ENCODE measurements at places on chromosomes 11 and 22.

DNA sequence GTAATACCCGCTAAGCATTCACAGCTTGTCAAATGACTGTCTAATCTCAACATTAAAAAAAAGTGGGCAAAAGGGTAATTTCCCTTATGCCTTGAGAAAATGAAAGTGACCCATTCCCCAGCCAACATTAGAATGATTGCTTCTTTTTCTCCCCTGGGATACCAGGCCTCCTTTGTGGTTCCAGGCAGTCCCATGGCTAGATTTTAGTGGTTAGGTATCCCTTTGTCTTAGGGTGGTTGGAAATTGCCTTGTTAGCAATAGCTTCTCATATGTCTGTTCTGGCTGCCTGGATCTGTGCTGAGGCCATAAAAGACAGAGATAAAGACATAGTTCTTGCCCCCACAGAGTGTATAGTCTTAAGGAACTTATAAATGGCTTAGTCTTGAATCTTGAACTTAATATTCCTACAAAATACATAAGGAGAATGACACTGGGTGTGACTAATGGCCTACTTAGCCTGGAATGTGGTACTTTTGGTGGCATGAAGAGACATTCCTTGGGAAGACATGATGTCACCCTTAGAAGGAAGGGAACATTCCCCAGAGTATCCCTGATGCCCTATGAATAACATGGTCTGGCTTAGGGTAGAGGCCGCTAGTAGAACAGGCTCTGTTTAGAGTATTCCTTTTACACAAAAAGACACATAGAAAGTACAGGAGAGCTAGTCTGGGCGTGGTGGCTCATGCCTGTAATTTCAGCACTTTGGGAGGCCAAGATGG is 90.3 kb downstream of the ZBTB16 start:
- DNase-seq: no peak

GRCh38 chr11:35040221-35040942 is 98.6 kb upstream of the CD44 start:
- peak; percentile 25 for DNase-seq

DNA sequence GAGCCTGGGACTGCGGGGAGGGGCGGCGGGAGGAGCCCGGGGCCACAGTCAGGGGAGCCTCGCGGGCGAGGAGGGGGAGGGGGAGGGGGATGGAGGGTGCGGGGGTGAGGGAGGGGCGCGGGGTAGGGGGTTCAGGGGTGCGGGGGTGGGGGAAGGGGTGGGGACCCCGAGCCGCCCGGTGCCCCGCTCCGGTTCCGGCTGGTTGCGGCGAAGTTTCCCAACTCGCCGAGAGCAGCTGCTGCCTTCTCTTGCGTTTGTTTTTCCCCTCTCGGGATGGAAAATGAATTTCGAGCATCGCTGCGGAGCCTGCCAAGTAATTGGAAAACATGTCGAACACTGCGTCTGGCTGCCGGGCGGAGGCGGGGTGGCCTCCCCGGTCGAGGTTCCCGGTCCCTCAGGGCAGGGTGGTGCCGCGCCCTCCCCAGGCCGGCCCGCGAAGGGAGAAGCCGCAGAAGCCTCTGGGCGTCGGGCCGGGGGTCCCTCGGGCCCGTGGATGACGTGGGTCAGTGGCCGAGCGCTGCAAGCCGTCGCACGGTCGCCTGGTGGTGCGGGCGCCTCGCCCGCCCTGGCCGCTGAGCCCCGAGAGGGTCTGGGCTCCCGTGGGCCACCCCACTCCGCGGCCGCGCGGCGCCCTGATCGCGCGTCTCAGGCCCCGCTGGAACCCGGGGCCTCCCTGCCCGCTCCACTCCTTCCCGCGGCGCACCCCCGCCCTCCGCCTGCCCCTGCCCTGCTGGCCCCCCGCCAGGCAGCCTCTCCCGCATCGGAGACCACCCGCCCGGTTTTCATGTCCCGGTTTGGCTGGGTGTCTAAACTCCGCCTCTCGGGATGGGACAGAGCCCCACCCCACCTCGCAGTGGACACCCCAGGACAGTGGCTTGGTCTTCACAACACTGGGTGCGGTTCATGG is 12.1 kb downstream of the SPATA19 start:
- DNase-seq: no peak

GRCh38 chr11:89463266-89463780 is 27.9 kb downstream of the NOX4 start:
- no peak for DNase-seq

- DNase-seq: no peak
Measured at GRCh38 chr11:92131289-92131865, 93.2 kb upstream of the FAT3 start.

DNA sequence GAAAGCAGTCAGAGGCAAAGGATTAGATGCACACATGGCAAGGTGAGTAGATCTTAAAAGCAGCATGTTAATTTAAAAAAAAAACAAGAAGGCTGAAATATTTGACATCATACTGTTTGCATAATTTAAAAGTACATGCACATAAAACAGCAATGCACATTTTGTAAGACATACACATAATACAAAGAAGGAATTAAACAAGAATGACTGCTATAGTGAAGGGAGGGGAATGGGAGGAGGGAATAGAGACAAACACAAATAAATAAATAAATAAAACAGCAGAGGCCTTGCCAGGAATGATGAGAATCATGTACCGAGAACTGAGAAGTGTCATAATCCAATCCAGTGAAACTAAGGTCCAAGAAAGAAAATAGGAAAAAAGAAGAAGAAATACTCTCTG is 486.2 kb upstream of the API5 start:
- DNase-seq: no peak

- no peak for DNase-seq
Measured at GRCh38 chr11:39459606-39460005, 1999.8 kb downstream of the LRRC4C start.

DNA sequence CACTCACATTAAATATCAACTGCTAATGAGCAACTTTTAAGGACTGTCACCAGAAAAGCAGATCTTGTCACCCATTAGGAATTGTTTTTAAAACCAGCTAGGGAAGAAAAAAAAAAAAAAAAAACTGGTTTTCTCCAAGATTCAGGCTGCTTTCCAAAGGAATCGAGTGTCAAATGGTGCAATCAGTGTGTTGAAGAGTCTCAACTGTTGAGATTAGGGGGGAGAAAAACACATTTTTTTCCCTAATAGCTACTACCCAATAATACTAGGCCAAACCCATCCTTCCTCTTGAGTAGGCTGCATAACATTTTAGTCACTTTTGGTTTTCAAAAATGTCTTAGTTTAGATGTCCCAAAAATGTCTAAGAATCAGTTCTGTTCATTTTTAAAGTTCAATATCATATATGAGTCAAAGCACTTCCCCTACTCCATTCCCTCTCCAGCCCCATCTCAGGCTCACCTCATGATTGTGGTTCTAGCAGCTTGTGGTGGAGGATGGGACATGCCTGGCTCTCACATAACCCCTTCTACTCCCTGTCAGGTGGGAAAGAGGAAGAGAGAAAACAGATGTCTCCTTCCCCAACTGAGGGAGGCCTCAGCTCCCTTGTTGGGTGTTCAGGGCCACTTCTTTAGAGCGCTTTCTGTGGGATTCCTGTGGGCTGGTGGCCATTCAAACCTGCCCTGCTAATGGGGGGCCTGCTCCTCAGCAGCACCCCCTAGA is 193.6 kb downstream of the CWF19L2 start:
- no peak for DNase-seq

DNA sequence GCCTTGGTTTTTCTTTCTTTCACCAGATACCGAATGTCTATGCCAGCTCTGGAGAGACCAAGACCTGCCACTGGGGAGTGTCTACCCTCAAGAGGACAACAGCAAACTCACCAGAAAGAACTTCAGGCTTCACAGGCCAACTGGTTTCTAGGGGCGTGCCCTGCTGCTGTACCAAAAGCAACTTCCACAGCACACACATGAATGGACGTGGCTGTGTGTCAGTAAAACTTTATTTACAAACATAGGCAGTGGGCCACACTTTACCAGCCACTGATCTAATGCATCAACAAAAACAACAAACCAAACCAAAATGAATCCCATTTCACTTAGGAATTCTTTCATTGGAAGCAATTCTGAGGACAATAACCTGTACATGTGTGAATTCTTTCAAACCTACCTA is 16.7 kb downstream of the DEAF1 start:
- DNase-seq: no peak

GRCh38 chr22:39148727-39149535 is 3.5 kb downstream of the CBX7 start:
- DNase-seq: peak; percentile 54

- DNase-seq: no peak
Measured at GRCh38 chr22:40951795-40952605, 822 bp downstream of the RBX1 start.

DNA sequence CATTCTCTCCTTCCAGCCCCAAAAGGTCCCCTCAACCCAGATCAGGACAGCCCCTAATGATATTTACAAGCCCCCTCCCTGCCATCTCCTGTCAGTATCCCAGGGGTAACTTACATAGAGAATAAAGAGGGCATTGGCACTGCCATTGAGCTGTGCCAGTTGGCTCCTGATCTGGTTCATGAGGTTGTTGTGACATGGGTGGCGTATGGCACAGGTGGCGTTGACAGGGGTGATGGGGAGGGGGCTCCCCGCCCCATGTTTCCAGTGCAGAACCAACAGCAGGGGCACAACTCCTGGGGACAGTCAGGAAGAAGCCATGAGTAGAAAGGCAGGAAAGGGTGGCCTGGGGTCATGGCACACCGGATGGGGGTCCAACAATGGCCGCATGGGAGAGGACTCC is 1.9 kb downstream of the LIF start:
- no peak for DNase-seq

GRCh38 chr11:119363081-119363850 is 16.8 kb upstream of the MFRP start:
- DNase-seq: no peak

GRCh38 chr11:75430714-75431532 is 2.1 kb downstream of the KLHL35 start:
- no peak for DNase-seq

DNA sequence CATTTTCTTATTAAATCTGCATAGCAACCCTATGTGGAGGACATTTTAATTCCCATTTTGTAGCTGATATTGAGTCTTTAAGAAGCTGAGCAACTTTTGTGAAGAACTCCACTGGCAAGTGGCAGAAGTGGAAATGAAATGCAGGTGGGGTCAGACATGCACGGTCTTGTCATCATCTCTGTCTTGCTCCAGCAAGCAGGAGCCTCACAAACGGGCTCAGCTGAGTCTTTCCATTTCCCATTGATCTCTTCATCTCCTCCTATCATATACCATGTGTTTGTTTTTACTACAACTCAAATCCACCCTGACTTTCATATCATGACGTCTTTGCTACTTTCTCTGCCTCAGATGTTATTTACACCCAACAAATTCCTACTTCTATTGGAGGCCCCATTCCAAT is 97.9 kb upstream of the TENM4 start:
- DNase-seq: no peak

GRCh38 chr22:35380537-35381423 is at the start of gene HMOX1:
HMOX1 (plus strand) TSS chr22:35381096; CDS start chr22:35381174, 78 bp downstream.
- no peak for DNase-seq

GRCh38 chr22:27654546-27655445 is 146.8 kb downstream of the MN1 start:
- no peak for DNase-seq

- no peak for DNase-seq
Measured at GRCh38 chr11:134236834-134237556, 12.5 kb downstream of the VPS26B start.

DNA sequence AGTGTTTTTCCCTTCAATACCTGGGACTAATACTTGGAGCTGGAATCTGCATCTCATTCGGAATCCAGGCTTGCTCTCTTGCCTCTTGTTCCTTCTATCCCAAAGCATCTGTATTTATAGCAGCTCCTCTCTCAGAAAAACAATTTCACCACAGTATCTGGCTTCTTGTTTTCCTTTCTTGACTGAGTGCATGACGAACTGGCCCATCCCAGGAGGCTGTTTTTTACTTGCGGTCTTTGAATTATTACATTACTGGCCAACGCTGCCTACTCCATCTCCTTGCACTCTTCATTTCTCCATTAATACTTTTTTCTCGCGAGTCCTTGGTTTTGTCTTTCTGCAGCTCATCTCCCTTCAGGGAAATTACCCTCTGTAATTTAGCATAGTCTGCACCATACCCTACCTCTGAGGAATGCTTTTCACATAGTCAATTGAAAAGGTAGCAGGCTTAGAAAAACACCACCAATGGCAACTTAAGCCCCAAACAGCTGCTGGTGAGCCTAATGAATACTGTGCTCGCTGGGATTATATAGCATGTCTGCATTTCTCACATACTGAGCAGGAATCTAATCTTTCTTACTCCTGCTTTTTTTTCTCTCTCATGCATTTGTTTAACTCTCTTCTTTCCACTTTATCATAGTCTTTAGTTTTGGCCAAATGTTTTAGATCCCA is 277.4 kb upstream of the SESN3 start:
- no peak for DNase-seq

GRCh38 chr11:32479291-32479690 is 44.0 kb upstream of the WT1 start:
- DNase-seq: no peak

GRCh38 chr11:1370186-1371025 is 19.3 kb upstream of the BRSK2 start:
- no peak for DNase-seq

- DNase-seq: no peak
Measured at GRCh38 chr22:20576445-20576816, 69.0 kb downstream of the MED15 start.

DNA sequence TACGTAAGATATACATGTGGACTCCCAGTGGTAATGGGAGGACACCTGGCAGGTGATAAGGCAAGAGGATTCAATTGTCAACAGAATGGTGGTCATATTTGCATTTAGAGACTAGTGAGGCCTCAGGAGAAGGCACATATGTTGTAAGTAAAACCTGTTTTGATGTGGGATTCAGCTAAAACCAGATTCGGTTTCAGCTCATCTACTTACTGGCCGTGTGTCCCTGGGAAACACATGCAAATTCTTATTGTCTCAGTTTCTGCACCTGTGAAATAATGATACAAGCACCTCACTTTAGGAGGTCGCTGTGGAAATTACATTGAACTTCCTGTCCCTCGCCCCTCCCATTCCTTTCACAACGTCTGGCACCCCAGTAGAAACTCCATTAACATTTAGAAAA is 78.9 kb upstream of the FIBIN start:
- DNase-seq: no peak

DNA sequence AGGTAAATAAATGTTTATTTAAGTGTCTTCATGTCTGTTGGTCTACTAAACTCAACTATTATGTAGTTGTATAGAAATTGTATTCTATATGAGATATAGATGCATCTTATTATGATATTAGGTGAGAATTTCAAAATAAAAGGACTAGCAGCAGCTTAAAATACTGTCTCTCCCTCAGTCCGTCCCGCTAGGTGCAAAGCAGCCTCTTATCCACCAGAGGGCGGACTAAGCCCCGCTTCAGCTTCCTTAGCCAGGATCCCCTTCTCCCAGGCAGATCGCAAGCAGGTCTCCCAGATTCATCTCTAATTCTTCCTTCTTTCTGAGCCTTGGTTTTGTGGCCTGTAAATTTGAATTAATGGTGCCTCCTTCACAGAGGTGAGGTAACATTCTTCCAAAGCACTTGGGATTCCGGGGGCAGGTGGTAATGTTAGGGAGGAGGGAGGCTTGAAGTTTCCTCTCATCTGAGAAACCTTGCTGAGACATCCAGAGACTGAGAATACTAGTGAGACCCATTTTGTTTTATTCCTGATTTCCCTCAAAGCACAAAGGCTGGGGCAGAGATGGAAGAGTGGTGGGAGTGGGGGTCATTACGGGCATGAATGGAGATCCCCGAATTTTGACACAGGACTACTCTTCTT is 13.5 kb upstream of the INSC start:
- peak; percentile 7 for DNase-seq

GRCh38 chr11:22347857-22348487 is 9.8 kb downstream of the SLC17A6 start:
- no peak for DNase-seq
